ENCODE measurements at places on chromosomes 7 and 10. TPM values are rescaled to one million over a fixed set of nuclear protein-coding genes. Genes with fewer than 3 reads are reported as not detected.

Gene OPN4
- total RNA-seq, result not detected

GRCh38 chr7:25014756-25015155 lies 34.8 kb upstream of the OSBPL3 start:
- no peak for DNase-seq

DNA sequence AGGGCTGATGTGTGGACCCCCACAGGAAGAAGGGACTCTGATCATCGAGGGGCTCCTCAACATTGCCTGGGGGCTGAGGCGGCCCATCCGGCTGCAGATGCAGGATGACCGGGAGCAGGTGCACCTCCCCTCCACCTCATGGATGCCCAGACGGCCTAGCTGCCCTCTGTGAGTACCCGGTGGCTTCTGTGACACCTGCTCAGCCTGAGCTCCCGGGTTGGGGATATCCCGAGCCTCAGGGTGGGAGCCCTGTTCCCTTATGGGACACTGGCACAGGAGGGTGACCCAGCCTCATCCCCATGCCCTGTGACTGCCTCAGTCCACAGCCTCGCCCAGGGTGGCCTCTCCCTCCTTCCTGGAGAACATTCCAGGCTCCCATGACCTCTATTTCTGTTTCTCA lies 3.9 kb upstream of the DEPP1 start:
- DNase-seq, result no peak

- no peak for DNase-seq
Observed at GRCh38 chr7:82705517-82706260, 262.1 kb upstream of the CACNA2D1 start.

Gene HYAL4
- 0.11 TPM for total RNA-seq

GRCh38 chr10:75658915-75659314 lies 227.5 kb downstream of the LRMDA start:
- DNase-seq, result no peak

Gene PLAC9
- total RNA-seq, result 5.1 TPM

Data from H7 (cell line).